ENCODE measurements at places on chromosomes 7 and 10.

- no peak for DNase-seq
Measured at GRCh38 chr10:18710201-18710653, 51.0 kb downstream of the ARL5B start.

DNA sequence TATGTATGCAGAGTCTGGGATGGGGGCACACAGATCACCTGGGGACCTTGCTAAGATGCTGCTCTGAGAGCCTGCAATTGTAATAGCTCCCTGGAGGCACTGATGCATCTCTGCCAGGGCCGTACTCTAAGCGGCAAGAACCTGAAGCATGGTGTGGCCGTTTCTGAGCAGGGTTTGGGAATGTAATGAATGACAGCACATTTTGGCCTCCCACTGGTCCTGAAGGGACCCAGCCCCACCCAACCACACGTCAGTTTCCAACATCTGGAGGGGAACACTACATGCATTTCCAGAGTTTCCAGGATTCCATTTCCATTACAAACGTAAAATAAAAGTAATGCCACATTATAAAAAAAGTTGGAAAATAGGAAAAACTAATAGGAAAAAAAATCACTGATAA lies 14.0 kb downstream of the ZCCHC24 start:
- no peak for DNase-seq

- DNase-seq: no peak
Measured at GRCh38 chr7:34406848-34407530, 251.0 kb upstream of the NPSR1 start.

- no peak for DNase-seq
Measured at GRCh38 chr7:31051598-31052486, at the start of gene ADCYAP1R1. ADCYAP1R1 (plus strand) TSS chr7:31052308; CDS start chr7:31063265, 10,957 bp downstream.

DNA sequence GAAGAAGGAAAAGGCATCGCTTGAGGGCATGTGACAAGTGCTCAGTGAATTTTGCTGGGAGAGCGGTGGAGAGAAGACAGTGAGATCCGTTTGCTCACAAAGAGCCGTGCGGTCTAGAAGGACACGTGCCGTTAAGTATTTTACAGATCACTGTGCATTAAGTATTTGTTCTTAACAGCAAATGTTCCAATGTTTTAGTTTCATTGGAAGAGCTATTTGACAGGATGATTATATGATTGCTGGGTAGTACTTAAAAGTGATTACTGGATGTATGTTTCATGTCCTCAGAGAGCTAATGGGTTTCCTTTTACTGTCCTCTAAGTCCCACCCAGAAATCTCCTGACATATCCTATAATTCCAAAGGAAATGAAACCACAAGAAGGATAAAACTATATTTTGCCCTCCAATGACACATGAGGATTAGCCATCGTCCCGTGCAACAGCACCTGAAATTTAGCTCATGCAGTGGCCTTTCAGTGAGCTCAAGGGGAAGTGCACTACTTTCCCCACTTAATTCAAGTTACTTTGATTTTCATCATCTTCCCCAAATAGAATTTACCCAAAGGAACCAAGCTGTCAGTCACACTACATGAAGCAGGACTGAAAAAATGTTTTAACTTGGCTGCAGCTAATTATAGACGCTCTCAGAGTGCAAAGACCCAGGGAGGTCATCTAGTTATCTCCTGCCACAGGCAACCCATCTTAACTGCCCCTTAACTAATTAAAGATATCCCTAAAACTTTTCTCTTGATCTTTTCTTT lies 80.3 kb downstream of the KLF6 start:
- no peak for DNase-seq

DNA sequence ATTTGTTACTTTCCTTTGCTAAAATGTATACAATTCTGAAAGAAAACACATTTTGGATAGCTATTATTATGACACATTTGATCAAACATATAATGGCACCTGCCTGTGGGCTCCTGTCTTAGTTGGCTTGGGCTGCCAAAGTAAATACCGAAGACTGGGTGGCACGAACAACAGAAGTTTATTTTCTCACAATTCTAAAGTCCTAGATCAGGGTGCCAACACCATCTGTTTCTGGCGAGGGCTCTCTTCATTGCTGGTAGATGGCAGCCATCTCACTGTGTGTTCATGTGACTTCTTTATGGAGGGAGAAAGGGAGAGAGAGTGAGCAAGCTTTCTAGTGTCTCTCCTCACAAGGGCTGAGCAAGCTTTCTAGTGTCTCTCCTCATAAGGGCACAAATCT lies 195.8 kb upstream of the FAM3C start:
- no peak for DNase-seq

- DNase-seq: no peak
Measured at GRCh38 chr7:155995183-155995612, 182.9 kb upstream of the SHH start.

DNA sequence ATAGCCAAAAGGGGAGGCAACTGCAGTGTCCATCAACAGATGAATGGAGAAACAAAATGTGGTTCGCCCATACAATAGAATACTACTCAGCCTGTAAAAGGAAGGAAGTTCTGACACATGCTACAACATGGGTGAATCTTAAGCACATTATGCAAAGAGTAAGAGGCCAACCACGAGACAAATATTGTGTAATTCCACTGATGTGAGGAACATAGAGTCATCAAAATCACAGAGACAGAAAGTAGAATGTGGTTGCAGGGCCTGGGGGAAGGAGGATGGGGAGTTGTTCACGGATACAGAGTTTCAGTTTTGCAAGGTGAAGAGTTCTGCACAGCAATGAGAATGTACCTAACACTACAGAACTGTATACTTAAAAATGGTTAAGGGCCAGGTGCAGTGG lies 13.7 kb upstream of the C10orf71 start:
- no peak for DNase-seq

DNA sequence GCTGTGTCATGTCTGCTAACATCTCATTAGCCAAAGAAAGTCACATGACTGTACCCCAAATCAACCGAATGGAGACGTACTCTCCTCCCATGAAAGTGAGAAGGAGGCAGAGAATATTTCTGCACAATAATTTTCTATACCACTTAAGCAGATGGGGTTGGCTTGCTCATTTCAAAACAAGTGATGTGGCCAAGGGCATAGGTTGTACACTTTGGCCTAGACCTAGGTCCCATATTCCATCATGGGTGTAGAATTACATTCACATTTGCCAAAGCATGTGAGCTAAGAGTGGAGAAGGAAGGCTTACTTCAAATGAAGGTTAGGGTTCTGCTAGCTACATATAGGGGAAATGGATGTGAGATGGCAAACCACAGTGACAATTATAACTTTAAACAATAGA lies 83.0 kb downstream of the ZNF365 start:
- DNase-seq: no peak

DNA sequence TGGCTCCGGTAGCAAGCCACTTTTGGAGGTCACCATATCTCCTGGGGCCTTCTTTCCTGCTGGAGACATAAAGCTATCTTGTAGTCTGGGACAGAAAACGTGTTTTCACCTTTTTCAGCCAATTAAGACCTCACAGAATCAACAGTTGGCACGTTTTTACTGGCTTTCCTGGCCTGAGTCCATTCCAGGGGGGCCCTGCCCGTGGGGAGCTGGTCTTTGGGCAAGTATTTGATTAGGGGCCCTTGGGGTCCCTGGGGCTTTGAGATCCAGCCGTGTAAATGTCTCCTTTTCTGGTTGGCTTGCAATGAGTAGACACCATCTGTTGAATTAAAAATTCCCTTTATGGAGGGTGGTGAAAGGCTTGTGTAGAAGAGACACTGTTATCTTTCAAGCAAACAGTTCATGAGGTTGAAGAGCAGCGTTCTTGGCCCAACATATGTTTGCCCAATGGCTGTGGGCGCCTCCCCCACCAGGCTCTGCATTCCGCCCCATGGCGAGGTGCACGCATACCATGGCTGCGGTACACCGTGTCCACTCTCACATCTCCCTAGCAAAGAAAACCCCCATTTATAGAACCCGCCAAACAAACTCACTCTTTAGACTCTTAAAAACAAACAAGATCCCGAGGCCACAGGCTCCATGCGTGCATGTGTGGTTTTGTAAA lies 593.2 kb downstream of the LRMDA start:
- DNase-seq: no peak

GRCh38 chr10:120813085-120813484 lies 38.1 kb upstream of the WDR11 start:
- DNase-seq: no peak

- no peak for DNase-seq
Measured at GRCh38 chr7:56097700-56098099, 4.9 kb upstream of the PHKG1 start.

GRCh38 chr7:16295558-16295957 lies 125.8 kb downstream of the CRPPA start:
- no peak for DNase-seq

DNA sequence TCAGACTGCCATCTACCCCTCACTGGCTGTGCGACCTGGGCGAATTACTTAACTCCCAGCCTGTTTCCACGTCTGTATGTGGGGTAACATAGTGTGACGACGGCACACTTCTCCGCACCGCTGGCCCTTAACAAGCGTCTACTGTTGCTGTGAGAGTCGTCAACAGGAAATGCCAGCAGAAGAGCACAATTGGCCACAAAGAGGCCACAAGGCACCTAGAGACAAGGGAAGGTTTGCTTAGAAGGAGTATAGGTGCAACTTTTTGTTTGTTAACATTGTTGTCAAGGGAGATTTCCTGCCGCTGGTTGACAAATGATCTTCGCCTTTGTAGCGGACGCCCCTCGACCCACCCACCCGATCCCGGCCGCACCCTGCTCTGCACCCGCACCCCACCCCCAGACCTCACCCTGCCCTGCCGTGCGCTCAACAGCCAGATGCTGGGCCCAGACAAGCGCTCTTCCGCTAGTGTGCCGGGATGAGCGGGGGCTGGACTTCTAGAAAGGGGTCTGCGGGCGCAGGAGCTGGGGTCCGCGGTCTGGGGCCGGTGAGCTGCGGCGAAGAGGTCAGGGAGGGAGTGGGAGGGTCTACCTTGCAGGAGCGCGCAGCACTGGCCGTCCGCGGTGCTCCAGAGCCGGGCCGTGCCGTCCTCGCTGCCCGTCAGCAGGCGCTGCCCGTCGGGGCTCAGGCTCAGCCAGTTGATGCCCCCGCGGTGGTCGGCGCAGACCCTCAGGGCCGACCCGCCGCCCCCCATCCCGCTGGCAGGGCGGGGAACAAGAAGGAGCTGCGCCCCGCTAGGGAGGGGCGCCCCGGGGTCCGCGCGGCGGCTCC lies 785 bp downstream of the WDR86 start:
- no peak for DNase-seq

- DNase-seq: no peak
Measured at GRCh38 chr7:135001390-135002165, 15.3 kb downstream of the AGBL3 start.

GRCh38 chr10:65024886-65025285 lies 1503.7 kb downstream of the REEP3 start:
- DNase-seq: no peak

DNA sequence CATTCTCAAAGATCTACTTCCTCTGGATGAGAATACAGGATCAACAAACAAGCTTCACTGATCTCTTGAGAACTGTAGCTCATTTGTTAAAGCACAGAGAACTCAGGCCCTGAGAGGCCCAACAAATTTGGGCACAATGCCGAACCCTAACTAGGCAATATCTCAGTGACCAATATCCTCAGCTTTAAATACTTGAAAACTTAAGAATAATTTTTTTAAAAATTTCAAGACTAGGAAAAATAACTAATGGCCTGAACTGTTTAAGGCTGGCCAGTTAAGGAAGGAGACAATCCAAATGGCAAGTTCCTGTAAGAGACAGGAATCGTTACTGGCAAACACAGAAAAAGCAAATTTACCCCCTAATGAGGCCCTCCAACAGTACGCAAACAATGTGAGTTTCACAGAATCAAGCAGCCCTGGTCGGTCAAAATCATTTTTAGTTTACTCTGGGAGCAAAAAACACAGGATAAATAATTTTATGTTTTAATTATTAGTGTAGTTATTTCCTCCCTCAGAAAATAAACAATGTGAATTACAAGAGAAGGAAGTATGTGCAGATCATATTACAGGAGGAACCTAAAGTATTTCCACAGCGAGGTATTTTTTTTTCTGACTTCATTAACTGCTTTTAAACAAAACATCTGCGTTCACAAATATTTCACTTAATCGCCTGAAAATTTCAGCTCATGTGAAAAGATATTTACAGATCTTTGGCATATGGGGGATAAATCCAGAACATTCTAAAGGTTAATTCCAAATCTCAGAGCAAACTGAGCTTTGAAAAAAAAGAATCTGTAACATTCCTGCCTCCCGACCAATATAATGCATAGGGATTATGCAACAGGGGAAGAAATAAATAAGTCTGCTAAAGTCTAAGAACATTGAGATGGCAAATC lies 39.5 kb downstream of the NT5C2 start:
- no peak for DNase-seq

DNA sequence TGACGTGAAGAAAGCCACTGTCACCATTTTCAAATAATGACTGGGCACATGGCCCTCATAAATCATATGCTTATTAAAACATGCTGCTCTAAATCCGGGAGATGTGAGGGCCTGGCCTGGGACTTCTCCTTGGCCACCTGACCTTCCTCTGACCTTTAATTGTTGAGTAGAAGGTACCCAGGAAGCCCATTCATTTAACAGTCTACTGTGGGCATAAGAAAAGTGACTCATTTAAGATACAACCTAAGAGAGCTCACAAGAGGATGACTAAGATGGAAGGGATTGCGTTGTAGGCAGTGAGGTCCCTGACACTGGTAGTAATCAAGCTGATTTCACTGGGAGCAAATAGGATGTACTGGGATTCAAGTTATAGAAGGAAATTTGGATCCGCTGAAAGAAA lies 203.4 kb upstream of the GPR26 start:
- no peak for DNase-seq

- no peak for DNase-seq
Measured at GRCh38 chr7:70849580-70850235, 282.2 kb upstream of the GALNT17 start.

DNA sequence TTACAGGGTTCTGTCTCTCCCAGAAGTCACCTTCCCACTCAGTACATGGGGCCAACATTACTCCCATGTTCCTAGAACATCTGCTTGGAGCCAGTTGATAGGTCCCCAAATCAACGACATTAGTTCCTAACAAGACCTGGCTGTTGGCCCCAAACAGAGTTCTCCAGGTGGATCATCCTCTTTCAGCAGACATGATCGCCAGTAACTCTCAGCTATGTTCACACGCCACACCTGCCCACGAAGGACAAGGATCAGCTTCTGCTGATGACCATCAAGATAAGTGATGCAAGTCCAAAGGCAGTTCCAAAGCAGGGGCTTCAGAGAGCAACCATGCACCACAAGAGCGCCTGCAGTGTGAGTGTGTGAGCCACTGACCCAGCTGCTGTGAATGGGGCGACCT lies 11.0 kb downstream of the ZNF777 start:
- DNase-seq: no peak

DNA sequence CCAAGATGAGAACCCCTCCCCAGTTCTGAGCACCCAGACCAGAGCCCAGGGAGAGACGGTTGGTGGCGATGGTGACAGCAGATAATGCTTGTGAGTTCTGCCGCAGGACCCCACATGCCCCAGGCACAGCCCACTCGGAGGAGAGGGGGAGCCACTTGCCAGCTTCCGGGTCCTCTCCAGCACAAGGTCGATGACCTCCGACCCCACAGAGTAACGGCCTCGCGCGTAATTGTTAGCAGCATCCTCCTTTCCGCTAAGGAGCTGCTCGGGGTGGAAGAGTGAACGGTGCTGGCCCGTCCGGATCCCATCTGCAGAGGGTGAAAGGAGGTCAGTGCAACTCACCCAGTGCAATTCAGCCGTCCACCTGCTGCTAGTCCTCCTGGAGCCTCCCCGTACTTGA lies 9.5 kb downstream of the TUBAL3 start:
- no peak for DNase-seq
